ENCODE measurements at places on chromosomes 6 and 20.

- DNase-seq = no peak
These were observed 36.5 kb downstream of the HIVEP1 start for GRCh38 chr6:12048609-12049008.

GRCh38 chr6:149453597-149454345 is 31.0 kb downstream of the ZC3H12D start:
- no peak for DNase-seq

GRCh38 chr6:43695967-43696291 is 8.3 kb upstream of the MRPS18A start:
- DNase-seq = no peak

- DNase-seq = no peak
These were observed 325.5 kb upstream of the KCNQ5 start for GRCh38 chr6:72296375-72296774.

GRCh38 chr6:2630891-2631571 is 119.7 kb downstream of the MYLK4 start:
- DNase-seq = no peak

DNA sequence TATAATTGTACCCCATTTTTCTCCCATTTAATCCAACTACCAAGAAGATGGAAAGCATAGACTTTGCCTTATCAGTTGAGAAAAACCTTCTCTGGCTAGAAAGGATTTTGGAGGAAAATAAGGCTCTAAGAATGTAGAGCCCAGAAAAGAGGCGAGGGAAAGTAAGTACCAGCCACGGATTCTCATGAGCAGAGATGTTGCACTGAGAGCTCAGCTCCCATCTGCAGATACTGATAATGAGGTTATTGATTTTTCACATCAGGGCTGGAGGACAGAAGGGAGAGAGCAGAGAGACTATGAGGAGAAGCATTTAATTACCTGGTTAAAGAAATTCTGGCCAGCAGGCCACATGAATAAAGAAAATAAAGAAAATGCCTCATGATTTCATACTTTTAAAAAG is 104.4 kb upstream of the FAM184A start:
- DNase-seq = no peak

GRCh38 chr6:142722012-142722411 is 223.0 kb downstream of the HIVEP2 start:
- no peak for DNase-seq

GRCh38 chr6:44020664-44021425 is 106.4 kb downstream of the MRPL14 start:
- DNase-seq = no peak

DNA sequence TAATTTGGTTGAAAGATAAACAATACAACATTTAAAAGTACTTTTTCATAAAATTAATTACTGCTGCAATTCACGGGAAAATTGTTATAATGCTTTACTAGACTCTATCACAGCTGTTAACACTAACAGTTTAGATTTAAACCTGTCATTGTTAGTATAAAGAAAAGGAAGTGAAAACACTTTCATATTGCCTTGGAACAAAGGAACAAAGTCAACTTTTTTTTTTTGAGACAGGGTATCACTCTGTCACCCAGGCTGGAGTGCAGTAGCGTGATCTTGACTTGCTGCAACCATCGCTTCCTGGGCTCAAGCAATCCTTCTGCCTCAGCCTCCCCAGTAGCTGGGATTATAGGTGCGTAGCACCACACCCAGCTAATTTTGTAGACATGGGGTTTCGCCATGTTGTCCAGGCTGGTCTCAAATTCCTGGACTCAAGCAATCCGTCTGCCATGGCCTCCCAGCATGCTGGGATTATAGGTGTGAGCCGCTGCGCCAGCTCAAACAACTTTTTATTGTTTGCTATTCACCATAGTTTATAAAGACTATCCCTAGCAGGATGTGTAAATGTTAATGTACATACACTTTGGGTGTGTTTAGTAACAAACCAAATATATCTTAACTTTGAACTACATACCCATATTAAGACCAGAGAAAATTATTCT is 22.1 kb downstream of the SLC35A1 start:
- no peak for DNase-seq

GRCh38 chr6:7169296-7169721 is 61.5 kb downstream of the RREB1 start:
- no peak for DNase-seq

DNA sequence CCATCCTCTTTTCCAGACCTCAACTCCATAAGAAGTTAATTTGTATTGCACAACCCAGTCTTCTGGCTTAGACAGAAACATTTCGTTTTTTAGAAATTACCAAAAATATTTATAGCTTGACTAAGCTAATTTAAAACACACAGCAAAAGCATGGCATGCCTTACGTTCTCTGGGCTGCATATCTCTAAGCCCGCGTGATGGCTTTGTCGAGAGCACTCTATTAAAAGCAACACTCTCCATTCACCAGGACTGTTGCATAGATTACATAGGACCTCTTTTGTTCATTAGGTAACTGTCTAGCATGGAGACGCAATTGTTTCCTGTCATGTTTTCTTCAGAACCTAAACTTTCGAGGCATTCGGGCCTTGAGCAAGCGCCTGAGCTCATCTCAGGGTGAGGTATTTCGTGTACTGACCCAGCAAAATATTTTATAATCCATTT is 104.5 kb downstream of the IBTK start:
- no peak for DNase-seq

DNA sequence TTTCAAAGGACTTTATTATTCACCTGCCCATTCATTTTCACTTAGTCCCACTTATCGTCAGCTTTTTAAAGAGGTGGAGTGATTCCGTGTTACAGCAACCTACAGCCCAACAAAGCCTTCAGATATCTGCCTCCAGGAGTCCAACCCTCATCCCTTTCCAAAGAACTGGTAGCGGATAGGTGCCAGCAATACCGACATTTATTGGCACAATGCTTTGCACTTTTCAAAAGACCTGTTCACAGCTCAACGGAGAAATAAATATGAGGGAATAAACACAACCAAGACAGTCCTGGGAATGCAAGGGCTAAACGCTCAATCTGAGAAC is 819 bp upstream of the MTRF1L start:
- DNase-seq = no peak

DNA sequence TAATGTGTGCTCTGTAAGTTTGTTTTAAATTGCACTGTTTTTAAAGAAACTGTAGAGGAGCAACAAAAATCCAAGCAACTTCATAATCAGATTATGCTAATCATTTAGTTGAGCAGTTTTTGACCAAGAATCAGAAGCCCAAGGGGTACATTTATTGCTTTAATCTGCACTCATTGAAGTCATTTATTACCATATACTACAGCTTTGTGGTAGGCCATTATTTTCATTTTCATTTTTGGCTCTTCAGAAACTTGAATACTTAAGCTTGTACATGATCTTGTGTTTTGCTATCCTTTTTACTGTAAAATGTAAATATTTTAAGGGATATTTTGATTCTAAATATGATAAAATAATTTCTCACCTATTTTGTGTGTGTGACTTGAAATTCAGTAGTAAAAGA is 78.5 kb downstream of the PHF3 start:
- no peak for DNase-seq

- DNase-seq = peak; percentile 52
These were observed 6.1 kb downstream of the SYNGAP1 start for GRCh38 chr6:33425668-33426577.

DNA sequence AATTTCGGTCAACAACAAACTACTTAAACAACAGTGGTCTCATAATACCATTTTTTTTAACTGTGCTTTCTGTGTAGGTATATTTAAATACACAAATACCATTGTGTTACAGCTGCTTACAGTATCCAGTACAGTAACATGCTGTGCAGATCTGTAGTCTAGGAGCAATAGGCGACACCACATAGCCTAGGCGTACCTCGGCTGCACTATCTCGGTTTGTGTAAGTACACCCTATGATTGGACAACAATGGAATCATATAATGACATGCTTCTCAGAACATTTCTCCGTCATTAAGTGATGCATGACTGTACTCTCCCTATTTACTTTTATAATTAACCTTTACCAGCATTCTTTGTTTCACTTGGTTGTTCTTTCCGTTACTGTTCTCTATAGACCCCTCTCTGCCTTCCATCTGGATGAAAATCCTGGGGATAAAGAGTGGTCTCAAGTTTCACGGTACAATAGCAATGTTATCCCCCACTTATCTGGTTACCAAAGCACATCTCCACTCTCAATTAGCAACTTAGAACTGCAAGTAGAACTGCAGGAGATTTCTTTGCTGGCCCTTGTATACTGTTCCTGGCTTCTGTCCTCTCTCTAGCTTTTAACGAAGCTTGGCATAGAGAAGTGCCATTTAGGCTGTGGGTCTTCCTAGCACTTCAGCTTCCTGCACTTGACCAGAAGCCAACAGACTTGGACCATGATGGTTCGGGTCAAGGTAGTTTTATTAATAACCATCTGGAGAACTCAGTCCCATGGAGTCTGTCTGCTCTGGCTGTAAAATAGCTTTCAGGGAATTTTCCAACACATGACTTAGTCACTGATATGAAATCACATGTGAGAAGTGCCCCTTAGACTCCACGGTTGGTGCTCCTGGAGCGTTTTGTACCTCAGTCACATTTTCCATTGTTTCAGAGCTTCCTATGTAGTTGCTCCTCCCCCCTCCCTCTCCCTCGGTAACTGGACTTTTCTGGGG is 80.4 kb upstream of the POPDC3 start:
- DNase-seq = peak; percentile 44

GRCh38 chr20:18428490-18429173 is 38.2 kb downstream of the DZANK1 start:
- no peak for DNase-seq

- DNase-seq = no peak
These were observed 33.3 kb downstream of the ATXN1 start for GRCh38 chr6:16727996-16728395.

DNA sequence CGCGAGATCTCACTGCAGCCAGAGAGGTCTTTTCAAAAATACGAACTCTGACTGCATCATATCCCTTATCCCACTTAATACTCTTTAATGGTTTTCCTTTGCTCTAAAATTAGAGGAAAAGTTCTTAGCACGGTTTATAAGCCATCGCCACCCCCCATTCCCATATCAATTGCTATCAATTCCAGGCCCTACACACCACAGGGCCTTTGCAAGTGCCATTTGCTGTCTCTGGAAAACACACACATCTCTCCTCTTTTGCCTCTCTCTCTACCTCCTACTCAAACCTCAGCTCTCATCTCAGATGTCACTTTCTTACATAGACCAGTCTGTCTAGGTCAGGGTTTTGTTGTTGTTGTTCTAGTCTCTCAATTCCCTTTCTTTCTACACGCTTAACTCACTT is 9.8 kb downstream of the SLC22A23 start:
- DNase-seq = no peak

DNA sequence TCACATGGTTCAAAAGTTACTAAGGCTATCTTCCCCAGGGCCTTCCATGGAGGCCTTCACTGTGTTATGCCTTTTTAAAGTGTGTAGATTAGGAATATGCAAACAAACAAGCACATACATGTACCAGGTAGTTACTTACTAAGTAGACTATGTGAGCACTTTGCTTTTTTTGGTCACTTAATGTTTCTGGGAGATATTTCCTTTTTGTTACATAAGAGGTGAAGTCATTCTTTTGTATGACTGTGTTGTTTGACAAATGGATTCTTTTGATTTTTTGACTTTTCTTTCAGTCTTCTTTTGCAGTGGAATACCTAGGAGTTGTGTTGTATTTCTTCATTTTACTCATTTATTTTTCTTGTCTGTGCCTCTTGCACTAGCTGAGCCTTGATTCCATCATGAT is 39.6 kb upstream of the BCAS1 start:
- no peak for DNase-seq

- no peak for DNase-seq
These were observed 59.6 kb downstream of the PPP1R14C start for GRCh38 chr6:150202404-150202803.

- no peak for DNase-seq
These were observed 137.0 kb upstream of the STXBP5 start for GRCh38 chr6:147067184-147067583.

GRCh38 chr20:38581013-38581412 is at the start of gene ADIG:
TSS of gene ADIG (plus strand) at chr20:38581197. CDS start at chr20:38581251, 54 bp downstream.
- peak; percentile 75 for DNase-seq

GRCh38 chr6:158628542-158628941 is 16.0 kb downstream of the DYNLT1 start:
- DNase-seq = no peak

DNA sequence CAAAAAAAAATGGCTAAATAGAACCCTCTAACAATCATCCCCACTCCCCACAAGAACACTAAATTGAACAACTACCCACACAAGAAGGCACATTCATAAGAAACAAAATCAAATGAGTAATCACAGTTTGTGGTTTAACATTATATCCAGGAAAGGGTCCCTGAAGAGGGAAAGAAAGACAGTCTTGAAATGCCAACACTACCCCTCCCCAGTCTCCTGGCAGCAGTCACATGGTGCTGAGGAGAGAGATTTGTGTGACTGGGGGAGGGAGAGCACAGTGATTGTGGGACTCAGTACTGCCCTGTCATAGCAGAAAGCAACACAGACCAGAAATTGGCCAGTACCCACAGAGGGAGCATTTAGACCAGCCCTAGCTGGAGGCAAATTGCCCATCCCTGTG is 443.7 kb upstream of the BTBD3 start:
- DNase-seq = no peak

DNA sequence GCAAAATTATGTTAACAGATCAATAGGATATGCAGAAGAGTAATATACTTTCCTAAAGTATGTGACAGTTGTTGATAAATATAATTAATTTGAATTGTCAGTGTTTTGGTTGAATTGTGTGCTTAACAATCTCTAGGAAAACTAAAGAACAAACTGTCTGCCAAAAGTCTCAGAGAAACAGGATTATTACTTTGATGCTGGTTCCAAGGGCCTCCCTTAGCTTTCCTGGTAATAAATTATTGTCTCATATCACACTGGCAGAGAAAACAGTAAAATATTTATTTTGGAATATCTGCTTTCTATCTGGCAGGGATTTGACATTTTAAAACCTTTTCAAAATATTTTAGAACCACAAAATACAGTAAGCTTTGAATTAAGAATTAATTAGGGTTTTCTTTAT is 40.1 kb upstream of the CARMIL1 start:
- no peak for DNase-seq

DNA sequence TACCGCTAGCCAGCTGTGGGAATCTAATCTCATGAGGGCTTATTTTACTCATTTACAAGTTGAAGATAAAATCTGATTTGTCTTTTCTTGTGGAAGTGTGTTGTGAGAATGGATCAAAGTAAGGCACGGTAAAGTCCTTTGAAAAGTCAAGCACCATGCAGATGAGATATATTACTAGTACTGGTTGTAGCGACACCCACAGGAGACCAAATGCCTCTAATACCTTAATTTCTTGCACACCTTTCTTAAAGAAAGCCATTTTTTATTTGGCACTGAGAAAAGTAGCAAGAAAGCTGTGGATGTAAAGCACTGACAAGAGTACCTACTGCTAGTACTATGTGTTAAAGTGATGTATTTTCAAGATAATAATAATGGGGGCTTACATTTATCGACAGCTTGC is 191.0 kb upstream of the MMS22L start:
- DNase-seq = no peak

DNA sequence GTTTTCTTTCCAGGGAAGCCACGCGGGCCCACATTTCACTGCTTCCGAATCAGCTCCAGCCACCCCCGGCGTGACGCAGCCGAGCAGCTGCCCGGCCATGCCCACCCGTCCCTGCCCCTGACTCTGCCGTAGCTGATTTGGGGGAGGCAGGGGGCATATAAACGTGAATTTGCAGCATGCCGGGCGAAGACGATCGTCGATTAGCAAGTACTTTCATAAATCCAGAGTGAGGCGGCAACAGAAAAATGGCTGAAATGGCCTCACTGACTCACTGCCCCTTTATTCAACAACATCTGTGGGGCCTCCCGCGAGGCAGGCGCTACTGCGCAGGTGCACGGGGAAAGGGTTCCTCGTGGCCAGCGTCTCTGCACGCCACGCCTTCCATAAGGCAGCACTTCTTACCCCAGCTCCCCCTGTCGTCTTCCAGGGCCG is 118.0 kb downstream of the DLL1 start:
- no peak for DNase-seq
